ENCODE measurements at places on chromosomes 5 and 9.

DNA sequence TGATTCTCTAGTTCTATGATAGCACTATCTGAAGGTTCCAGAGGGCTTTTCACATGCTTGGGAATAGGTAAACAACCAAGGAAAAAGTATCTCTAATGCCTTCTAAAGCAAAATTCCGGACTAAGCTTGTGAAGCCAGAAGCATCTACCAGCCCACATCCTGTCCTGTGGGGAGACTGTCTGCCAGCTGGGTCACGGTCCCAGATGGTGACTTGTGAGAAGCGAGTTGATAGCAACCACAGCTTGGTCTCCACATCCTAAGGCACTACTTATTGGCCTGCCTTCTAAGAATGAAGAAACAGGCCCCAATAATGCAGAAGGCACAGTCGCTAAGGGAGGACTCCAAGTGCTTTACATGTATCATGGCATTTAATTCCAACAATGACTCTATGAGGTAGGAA is 184.1 kb upstream of the ADRA1B start:
- no peak for DNase-seq

- no peak for DNase-seq
Measured at GRCh38 chr5:177600508-177601018, 631 bp downstream of the B4GALT7 start.

- DNase-seq: no peak
Measured at GRCh38 chr9:26687421-26687820, 205.2 kb downstream of the CAAP1 start.

DNA sequence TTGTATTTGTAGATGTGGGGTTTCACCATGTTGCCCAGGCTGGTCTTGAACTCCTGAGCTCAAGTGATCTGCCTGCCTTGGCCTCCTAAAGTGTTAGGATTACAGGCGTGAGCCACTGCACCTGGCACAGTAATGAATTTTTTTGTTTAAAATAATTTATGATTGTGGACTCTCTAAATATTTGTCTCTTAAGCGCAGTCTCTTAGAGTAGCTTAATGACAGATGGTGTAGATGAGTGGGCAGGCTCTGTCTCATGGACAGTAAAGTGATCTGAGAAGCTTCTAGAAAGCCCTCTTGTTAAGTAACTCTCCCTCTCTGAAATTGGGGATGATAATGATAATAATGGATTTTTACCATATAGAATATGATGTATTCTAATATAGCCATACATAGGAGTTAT is 47.5 kb upstream of the KIAA1958 start:
- peak; percentile 79 for DNase-seq

DNA sequence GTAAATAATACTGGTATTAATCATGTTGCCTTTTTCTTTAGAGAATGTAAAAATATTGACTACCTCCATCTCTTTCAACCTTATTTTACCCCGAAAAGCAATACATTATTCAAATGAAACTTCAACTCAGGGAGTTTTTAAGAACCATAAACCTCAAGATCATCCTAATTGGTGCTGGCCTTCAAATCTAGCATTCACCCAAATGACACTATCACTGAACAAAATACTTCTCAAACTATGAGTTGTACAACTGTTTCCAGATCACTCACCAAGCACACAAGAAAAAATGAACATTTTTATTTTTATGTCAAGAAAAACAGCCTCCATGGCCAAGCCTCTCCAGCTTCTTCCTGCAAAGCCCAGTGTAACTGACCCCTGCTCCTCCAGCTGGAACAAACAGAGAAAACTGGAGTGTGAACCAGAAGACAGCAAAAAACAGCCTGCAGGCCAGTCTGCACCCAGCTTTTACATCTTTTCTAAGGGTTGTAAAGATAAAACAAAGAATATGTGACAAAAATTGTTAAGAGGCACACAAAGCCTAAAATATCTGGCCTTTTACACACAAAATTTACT is 21.2 kb downstream of the AUH start:
- no peak for DNase-seq

- no peak for DNase-seq
Measured at GRCh38 chr5:172503925-172504700, 49.8 kb upstream of the SH3PXD2B start.

DNA sequence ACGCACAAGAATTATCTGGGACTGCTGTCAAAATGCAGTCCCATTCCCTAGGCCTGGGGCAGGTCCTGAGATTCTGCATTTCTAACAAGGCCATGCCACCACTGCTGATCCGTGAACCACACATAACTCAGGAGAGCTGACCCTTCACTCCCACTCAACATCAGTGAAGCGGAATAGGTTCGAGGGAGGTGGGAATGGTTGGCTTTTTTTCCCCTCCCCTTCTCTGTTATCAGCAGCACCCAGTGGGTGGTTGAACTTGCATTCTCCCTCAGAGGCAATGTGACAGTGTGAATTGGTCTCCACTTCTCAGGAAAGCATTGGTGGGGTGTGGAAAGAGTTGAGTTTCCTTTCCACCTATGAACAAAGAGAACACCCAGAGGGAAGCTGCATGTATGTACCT is 344.3 kb downstream of the GADD45G start:
- no peak for DNase-seq

GRCh38 chr5:141484641-141485311 is at the start of gene PCDHGC4:
Gene PCDHGC4, plus strand, starts transcription at chr5:141485030. Its CDS starts 144 bp downstream, at chr5:141485174.
- DNase-seq: peak; percentile 34

GRCh38 chr5:164832516-164832915 is 1327.1 kb downstream of the MAT2B start:
- DNase-seq: no peak

- DNase-seq: no peak
Measured at GRCh38 chr9:134206311-134207300, 42.2 kb upstream of the RNU6ATAC start.

DNA sequence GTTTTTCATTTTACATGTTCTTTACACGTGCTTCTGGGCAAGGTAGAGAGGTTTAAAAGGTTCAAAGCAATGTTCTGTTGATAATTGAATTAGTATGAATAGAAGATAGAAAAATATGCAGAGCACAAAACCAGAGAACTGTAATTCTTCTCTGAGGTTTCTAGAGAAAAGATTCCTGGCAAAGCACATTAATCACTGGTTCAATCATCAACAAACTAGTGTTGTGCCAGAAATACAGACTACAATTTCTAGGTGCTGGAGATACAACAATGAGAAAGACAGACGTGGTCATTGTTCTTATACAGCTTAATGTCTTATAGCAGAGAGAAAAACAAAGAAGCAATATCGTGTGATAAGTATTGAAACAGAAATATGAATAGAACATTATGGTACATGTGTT is 25.5 kb downstream of the MEGF9 start:
- no peak for DNase-seq

DNA sequence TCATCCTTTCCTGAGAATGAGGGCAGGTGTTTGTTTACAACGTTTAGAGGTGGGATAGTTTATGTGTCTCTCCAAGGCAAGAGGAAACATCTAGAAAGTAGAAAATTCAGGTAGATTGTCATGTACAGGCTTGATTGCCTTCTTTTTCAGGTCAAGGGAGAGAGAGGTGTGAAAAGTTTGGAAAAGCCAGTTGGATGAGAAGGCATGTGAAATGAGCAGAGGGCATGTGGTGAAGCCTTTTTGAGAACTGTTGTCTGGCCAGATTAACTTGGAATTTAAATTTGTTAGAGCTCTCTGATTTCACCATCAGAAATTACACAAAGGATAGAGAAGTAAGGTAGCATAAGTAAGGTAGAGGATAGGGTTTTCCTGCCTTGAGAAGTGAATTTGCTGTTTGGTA is 74.6 kb downstream of the SNX24 start:
- DNase-seq: no peak

DNA sequence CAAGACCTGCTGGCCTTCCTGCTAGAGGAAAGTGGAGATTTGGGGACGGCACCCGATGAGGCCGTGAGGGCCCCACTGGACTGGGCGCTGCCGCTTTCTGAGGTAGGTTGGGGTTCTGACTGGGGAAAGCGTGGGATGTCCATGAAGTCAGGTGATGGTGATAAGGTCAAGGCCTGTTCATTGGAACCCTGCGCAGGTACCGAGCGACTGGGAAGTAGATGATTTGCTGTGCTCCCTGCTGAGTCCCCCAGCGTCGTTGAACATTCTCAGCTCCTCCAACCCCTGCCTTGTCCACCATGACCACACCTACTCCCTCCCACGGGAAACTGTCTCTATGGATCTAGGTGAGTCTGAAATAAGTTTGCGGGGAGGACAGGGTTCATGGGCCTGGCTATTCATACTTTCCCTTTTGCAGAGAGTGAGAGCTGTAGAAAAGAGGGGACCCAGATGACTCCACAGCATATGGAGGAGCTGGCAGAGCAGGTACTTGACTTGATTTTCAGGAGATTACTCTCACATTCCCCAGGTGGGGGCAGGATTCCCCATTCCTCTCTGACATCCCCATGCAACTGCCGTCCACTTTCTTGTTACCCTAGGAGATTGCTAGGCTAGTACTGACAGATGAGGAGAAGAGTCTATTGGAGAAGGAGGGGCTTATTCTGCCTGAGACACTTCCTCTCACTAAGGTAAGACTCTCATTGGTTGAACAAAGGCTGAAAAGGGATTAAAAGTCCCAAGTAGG is 505 bp downstream of the CREB3 start:
- DNase-seq: peak; percentile 33

GRCh38 chr5:6914347-6914746 is 201.1 kb downstream of the TENT4A start:
- no peak for DNase-seq

- peak; percentile 91 for DNase-seq
Measured at GRCh38 chr9:90964101-90965020, 162.7 kb downstream of the SYK start.

GRCh38 chr5:109483395-109483971 is 73.7 kb upstream of the PJA2 start:
- no peak for DNase-seq

DNA sequence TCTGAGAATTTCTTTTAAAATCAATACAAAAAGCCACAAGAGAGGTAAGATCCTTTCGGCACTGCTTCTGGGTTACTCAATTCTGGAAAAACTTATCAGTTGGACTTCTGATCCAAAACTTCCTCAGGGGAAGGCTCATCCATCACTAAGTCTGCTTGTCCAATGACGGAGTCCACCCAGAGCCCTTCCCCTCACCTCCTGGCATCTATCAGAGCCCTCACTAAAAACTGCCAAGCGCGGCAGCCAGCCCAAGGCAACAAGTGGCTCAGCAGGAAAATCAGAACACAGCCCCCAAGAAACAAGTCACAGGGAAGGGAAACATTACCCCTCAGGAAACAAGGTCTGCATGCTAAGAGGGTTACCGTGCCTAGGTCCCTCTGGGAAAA is 869 bp upstream of the ESM1 start:
- DNase-seq: no peak

DNA sequence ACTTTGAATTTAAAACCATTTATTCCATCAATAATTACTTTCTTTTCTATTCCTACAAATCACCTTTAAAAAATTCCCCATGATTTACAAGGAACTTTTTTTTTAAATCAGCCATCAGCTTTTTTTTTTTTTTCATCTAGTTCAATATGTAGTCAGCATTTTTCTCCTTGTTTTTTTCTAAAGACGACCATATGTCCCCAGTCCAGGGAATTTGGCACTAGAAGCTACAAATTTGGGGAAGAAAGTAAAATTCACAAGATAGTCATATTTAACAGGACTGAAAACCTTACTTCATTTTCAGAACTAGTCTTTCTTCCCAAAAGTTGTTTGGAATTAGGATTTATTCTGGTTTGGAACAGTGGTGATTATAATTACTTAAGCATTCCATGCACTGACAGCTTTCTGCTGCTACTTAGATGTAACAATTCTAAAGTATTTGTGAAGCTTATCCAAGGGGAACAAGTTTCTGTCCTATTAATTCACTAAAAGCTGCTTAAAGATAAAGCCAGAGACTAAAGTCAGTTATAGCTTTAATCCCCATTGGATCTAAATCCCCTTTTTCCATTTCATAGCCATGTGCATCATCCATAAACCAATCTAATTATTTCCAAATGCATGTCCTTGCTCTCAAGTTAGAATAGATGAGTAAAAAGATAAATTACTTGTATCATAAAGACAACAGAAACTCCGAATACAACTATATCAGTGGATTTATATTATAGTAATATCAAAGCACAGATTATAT is 7.4 kb upstream of the SNCAIP start:
- DNase-seq: no peak

- DNase-seq: peak; percentile 65
Measured at GRCh38 chr9:127128341-127129072, 6.1 kb upstream of the ANGPTL2 start.

DNA sequence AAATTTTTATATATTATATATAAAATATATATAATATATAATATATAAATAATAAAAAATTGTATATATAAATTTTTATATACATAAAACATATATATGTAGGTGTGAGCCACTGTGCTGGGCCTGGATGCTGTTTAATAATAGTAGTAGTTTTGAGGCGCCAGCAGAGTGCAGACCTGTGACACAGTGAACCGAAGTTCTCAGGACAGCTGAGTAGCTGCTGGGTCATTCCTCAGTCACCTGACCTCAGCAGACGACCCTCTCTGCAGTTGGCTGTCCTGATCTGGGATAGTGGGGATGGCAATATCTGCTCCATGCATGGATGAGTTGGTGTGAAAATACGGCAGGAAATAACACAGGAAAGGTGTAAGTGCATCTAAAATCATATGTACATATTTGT is 3.3 kb upstream of the SNX18 start:
- DNase-seq: no peak

DNA sequence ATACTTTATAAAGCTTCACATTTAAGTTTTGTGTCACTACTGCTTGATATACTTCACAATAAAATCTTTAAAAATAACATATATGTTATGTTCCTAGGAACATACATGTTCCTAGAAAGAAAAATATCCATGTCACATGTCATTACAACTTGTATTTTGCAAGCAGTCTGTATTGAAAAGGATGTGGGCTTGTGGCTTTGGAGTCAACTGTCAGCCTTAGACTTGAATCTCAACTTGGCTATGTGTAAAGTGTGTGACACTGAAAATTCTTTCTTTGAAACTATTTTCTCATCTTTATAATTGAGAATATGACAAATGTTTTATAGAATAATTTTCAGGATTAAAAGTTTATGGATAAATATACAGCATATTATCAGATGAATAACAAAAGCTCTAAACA is 273.1 kb downstream of the KIAA0825 start:
- DNase-seq: no peak

DNA sequence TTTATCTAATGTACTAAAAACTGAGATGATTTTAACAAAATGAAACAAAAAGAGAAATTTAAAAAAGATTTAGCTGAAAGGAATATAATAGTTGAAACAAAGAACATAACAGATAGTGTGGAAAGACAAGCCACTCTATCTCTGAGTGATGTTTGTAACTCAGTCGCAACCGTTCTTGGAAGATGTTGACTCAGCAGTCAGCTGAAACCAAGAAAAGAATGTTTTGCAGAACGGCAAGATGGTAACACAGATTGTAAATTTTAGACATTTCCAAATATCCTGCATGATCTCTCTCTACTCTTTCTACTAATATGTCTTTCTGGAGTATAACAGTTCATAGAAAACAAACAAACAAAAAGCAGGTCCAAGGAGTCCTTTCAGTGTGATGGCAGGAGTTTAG is 746.1 kb upstream of the CDH6 start:
- no peak for DNase-seq

DNA sequence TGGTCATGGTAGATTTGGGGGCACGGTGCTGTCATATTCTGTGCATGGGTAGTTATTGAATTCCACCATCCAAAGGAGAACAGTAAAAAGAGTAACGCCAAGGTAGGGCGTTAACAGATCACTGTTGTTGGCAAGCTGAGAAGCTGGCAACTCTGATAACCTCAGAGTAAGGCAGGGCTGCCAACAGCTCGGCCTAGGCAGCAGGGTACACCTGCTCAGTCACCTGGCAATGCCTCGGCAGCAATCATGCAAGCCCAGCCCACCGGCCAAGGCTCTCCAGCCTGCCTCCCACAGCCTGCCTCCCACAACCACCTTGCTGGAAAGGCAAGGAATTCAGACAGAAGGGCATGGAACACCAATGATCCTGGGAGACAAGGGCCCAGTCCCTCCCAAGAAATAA is 63.9 kb downstream of the KLHL3 start:
- no peak for DNase-seq
